ENCODE measurements at places on chromosomes 1 and 21.

DNA sequence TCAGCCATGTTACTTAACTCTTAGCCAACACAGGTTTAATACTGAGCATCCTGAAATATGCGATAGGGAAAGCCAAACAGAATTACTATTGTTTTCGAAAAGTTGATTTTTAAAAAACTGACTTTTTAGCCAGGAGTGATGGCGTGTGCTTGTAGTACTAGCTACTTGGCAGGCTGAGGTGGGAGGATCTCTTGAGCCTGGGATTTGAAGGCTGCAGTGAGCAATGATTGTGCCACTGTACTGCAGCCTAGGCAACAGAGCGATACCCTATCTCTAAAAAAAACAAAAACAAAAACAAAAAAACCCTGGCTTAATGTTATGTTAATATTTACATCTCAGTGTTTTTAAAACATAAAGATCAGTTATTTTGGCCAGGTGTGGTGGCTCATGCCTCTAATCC, 16.7 kb downstream of the NMNAT1 start:
- DNase-seq, result no peak

GRCh38 chr1:169005776-169006175, 100.7 kb upstream of the ATP1B1 start:
- no peak for DNase-seq

GRCh38 chr1:13541435-13542215, 27.8 kb upstream of the LRRC38 start:
- no peak for DNase-seq

DNA sequence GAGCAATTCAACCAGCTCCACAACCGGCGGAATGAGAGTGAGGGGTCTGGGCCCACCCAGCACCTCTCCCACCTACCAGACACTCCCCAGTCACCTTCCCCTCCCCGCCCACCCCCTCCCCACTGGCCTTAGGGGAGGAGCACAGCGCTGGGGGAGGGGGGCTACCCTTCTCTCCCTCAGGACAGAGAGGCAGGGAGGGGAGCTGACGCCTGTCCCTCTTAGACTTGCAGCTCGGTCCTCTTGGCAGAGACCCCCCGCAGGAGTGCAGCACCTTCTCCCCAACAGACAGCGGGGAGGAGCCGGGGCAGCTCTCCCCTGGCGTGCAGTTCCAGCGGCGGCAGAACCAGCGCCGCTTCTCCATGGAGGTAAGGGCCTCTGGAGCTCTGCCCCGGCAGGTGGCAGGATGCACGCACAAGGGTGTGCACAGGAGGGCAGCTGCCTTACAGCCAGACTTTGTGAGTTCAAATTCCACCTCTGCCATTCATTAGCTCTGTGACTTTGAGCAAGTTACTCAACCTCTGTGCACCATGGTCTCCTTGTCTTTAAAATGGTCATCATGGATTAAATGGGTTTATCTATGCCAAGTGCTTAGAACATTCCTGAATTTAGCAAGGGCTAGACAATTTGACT, 18.9 kb downstream of the CDK18 start:
- no peak for DNase-seq

DNA sequence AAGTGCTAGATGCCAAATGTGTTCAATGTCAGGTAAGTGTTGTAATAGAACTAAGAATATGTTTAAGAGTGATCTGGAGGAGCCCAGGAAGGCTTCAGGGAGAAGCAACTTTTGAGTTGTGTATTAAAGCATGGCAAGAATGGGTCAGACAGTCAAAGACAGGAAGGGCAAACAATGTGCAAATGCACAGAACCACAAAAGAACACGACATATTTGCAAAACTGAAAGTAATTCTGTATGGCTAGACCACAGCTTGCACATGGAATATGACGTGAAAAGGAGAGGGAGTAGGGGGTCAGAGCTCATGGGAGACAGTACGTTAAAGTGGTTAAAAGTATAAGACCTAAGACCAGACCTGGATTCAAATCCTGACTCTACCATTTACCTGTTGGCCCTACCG, 7.1 kb upstream of the SORT1 start:
- DNase-seq, result no peak
